ENCODE measurements at places on chromosomes 4 and X.

DNA sequence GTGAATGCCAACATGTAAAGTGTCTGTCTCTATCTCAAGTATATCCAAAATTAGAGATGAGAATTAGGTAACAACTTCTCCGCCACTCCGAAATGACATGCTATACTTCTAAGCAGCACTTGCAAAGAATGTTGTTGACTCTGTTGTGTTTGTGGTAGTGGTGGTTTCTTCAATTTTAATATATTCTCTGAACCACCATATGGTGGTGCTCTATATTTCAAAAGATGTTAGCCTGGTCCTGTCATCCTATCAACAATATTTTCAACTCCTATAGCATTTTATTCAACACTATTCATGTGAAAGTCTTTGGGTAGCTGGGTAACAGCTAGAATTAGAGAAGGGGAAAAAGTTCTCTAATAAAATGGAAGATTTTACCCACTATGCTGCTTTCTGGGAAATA, 1622.8 kb upstream of the IGFBP7 start:
- no peak for DNase-seq

DNA sequence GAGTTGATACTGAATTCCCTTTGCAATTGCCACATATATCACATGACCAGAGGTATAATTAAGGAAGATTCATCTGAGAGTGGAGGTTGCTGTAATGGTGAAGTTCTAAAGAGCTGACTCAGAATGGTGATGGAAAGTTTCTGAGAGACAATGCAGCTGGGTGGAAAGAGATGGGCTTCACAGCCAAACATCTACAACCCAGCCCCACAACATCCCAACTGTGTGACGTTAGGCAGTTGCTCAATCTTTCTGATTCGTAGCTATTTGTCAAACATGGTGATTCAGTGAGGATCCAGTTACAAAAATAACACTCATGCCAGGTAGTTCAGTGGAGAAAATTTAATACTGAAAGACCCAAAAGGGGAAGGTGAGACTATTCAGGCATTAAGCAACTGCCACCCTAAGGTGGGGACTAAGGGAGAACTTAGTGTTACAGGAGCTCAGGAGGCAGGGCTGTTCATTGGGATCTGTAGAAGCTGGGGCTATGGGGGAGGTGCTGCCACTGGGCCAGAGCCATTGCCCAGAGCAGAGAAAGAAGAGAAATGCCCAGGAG, 6.9 kb upstream of the AFF1 start:
- no peak for DNase-seq

GRCh38 chrX:116873671-116874070, 410.9 kb upstream of the CT83 start:
- DNase-seq, result no peak

- no peak for DNase-seq
Observed at GRCh38 chr4:65918212-65918611, 247.9 kb upstream of the EPHA5 start.

- no peak for DNase-seq
Observed at GRCh38 chr4:62324215-62324614, 1124.1 kb downstream of the ADGRL3 start.

- no peak for DNase-seq
Observed at GRCh38 chr4:188976644-188977115, 837.4 kb downstream of the TRIML1 start.

DNA sequence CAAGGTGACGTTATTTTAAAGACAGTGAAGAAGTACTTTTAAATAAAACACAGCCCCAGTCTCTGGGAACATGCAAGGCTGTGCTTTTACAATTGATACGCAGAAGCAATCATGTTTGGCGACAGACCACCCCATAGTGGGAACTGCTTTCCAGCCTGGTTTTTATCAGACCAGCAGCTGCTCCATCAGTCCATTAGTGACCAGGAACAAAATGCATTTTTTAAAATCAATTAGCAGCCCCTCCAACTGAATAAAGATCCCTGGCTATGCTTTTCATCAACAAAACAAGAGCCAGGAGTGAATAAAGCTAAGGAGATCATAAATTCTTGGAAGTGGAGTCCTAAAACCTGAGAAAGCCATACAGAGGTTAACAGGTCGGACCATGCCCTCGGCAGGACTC, 153.0 kb upstream of the TENM3 start:
- DNase-seq, result no peak

DNA sequence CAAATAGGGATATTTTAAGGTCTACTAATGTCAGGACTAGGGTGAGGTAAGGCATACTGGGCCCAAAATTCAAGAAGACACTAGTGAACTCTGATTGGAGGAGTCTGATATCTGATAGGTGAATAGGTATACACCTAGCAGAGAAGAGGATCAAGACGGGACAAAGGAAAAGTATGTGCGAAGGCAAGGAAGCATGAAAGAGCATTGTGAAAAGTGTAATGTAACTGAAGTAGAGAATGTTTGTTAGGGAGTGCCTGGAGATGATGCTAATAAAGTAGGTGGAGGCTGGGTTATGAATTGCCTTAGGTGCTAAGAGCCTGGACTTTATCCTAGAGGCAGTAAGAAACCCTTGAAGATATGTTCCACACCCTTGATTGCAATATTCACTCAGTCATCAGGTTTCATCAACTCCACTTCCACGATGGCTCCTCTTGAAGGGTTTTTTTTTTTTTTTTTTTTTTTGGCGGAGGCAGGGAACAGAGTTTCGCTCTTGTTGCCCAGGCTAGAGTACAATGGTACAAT, 49.9 kb upstream of the XIAP start:
- DNase-seq, result no peak

- DNase-seq, result no peak
Observed at GRCh38 chrX:10076765-10077164, 80.0 kb upstream of the CLCN4 start.

DNA sequence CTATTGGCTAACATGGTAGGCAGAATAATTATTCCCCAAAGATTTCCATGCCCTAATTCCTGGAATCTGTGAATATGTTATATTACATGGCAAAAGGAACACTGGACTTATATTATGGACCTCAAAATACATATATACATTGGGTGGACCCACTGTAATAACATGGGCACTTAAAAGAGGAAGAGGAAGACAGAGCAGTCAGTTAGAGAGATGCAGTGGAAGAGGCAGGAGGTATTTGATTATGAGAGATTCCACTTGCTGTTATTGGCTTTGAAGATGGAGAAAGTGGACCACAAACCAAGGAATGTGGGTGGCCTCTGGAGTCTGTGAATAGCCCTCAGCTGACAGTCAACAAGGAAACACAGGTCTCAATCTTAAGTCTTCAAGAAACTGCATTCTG, 14.0 kb upstream of the ART3 start:
- DNase-seq, result no peak

Data from stimulated activated CD4-positive, alpha-beta T cell treated with anti-CD3 and anti-CD28 coated beads, Interleukin-4, amount 100 ng/mL, for 1 hour (primary cell).